Activated naive CD4-positive, alpha-beta T cell treated with anti-CD3 and anti-CD28 coated beads, Interleukin-2, amount 10 ng/mL, durations not matched to agents 7 days and 5 days (primary cell): ENCODE measurements at places on chromosomes 6 and 20.

GRCh38 chr6:37038292-37039198, 33.1 kb downstream of the FGD2 start:
- no peak for DNase-seq

- no peak for DNase-seq
These were observed 98.0 kb downstream of the TTLL2 start for GRCh38 chr6:167422934-167423333.

GRCh38 chr20:14142964-14143627, 147.8 kb downstream of the MACROD2 start:
- DNase-seq = no peak

DNA sequence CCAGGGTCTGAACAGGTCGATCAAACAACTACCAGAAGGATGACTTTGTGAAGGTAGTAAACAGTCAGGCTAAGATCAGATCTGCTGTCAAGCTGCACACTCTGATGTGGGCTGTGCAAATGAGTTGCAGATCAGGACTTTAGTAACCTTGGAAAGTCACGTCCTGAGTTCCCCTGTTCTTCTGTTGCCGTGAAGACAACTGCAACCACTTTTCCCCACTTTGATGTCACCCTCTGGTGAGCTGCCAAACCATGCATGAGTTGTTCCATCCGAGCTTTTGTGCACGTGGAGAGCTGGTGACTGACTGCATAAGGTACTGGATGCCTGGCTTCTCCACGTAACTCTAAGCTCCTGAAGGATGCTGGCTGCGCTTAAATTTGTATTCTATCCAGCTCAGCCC, 111.0 kb downstream of the CD83 start:
- no peak for DNase-seq

DNA sequence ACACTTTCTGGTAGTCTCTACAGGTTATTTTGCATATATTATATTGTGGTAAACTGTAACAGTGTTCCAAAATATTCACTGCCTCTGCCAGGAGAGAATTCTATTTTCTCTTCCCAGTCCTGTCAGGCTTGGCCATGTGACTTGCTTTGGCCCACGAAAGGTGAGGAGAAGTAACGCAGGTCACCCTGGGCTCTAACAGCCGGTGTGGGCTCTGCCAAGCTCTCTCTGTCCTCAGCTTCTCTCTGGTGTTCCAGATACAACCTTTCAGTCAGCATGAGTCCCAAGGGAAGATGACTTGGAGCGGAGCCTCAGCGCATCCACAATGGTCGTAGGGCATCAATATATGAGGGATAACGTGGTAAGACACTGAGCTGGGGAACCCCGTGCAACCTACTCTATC, 113.0 kb upstream of the RREB1 start:
- DNase-seq = no peak

GRCh38 chr20:60502881-60503280, 544.7 kb downstream of the CDH26 start:
- DNase-seq = no peak

DNA sequence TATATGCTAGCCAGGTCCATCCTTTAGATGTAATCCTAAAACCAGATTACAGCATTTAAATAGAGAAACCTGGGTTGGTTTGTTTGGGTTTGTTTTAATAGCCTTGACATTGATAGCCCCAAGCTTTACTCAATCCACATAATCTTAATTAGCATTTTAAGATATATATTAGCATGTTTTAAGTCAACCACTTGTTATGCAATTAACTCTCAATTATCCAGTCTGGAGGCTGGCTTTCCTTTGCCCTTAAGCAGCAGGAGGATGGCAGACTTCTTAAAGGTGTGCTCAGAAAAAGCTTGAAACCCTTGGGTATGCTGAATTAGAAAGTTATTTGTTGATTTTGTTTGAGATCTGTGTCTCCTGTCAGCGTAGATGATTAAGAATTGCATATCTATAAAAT, 46.3 kb upstream of the SMIM28 start:
- DNase-seq = no peak

DNA sequence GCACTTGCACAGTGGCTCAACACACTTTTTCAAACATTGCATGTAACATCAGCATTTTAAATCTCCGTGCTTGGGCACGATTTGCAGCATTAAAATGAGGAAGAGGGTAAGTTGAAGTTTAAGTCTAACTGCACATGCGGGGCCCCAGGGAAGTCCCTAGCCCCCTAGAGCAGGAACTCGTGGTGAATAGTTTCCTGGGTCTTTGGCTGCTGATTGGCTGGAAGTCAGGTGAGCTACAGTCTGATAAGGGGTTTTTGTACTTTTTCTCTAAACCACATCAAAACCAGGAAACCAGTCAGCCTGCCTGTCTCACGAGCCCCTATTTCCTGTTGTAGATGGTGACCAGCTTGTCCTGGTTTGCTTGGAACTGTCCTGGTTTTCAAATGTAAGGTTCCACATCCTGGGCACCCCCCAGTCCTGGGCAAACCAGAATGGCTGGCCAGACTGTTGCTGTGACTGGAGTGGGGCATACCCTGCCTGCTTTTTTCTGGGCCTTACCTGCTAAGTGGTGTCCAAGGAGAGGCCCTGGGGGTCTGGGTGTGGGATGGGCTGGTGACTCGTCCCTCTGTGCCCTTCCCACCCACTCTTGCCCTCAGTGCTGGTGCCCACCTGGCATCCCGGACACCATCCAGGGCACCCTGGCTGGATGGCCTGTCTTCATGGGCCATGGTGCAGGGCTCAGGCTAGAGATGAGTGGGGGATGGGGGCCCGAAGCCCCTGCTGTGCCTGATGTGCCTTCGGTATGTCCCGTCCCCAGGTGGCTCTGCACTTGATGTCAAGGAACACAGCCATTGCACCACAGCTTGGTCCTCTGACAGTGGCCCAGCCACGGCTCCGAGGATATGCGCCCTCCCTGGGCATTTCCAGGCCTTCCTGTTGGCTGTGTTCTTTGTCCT, 31.8 kb downstream of the SUN5 start:
- DNase-seq = peak; percentile 89

- DNase-seq = peak; percentile 57
These were observed 133.9 kb upstream of the NEDD9 start for GRCh38 chr6:11366183-11366933.

GRCh38 chr6:153373869-153374268, 242.8 kb upstream of the RGS17 start:
- no peak for DNase-seq

DNA sequence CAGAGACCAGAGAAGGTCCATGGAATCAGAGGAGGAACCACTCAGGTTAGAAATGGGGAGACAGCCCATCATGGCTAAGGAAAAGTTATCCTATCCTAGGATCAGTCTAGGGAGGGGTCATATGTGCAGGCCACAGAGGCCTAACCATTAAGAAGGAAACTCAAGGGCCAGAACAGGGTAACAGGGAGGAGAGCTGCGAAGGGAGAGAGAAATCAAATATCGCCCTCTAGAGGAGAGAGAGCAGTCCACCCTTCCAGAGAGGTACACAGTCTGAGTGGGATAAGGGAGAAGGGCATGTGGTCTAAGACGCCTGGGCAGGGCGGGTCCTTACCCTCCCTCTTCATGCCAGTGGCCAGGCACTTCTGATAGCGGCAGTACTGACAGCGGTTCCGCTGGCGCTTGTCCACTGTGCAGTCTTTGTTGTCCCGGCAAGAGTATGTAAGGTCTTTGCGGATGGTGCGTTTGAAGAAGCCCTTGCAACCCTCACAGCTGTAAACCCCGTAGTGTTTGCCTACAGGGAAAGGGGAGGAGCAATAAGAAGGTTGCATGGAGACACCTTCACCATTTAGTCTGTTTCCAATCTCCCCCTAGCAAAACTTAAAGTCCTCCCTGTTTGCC, 2.9 kb downstream of the RXRB start:
- DNase-seq = peak; percentile 49

GRCh38 chr20:2114990-2115681, 13.5 kb downstream of the STK35 start:
- DNase-seq = no peak

GRCh38 chr20:36541768-36542488, 609 bp downstream of the MYL9 start:
- no peak for DNase-seq

DNA sequence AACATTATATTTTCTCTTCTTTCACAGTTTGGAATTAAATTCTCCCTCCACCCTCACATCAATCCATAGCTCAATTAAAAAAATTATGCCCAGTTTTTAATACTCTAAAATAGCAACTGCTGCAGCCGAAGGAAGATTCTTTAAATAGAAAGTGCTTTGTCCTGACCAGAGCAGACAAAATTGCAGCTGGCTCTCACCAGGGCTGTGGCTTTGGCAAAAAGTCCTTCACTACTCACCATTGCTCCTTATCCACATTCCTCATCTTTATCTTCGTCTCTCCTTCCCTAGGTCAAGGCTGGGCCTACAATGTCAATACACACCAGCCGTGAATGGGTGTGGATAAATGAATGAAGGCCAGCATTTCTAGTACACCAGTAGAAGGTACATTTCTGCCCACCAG, 107.9 kb upstream of the VGLL2 start:
- DNase-seq = no peak

GRCh38 chr6:42963855-42964605, 3.5 kb downstream of the GNMT start:
- DNase-seq = peak; percentile 66

DNA sequence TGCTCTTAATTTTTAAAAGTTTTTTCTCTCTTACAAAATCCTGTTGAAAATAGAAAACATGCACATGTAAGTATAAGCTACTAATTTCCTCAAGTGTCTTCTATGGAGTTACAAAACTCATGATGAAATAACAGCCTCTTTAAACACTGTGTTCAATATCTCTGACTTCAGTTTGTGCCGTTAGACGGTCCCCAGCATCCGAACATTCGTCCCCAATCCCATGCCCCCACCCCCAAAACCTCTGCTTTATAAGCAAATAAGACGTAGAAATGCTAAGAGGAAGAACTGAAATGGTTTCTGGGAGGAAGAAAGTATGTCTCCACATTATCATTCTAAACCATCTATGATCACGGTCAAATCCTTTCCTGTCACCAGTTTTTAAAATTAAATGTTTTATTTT, 31.7 kb upstream of the MYB start:
- no peak for DNase-seq

- no peak for DNase-seq
These were observed 12.0 kb downstream of the CNKSR3 start for GRCh38 chr6:154498340-154498934.

DNA sequence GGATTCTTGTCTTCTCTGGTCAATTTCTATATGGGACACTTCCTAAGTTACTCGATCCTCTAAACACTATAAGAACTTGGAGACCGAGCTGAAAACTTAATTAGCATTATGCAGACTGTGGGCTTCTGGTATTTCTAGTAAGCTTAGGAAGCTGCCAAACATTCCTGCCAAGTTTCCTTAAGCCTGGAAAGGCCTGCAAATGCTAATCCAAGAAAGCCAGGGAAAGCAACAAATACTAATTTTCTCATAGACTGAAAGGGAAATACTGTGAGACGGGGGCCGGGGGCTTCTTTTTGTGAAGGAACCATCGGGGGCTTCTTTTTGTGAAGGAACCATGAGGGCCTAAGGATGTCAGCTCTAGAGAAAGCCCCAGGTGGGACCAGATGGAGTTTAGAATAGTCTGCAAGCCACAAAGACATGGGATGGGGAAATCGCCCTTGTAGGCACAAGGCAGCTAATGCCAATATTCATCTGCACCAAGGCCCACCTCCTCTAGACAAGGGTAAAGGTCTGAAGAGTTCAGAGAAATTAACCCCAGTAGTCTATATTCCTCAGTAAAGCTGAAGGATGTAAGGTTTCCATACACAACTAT, 332.4 kb upstream of the PRDM1 start:
- DNase-seq = no peak

DNA sequence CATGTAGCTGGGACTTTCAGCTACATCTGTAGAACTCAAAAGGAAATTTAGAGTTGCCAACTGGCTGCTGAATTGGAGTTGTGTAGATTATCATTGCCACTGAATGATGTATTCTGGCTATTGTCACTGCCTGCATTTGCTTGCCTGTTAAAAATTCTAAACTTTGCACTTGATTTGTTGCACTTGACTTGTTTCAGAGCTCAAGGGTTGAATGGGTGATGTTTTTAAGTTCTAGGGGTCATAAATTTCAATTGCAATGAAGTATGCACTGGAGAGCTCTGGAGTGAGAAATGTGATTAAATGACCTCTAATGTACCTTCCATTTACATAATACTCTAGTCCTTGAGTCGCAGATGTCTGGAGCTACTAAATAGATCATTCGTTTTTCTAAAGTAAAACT, 102.4 kb downstream of the TNFRSF21 start:
- DNase-seq = no peak
